ENCODE measurements at places on chromosomes 1 and 21.

GRCh38 chr1:67890857-67891256, 57.6 kb upstream of the GNG12 start:
- peak; percentile 80 for ATAC-seq

- peak; percentile 31 for ATAC-seq
Observed at GRCh38 chr1:164754088-164754600, 195.2 kb downstream of the PBX1 start.

- ATAC-seq = peak; percentile 50
Observed at GRCh38 chr1:89519779-89520358, 4.8 kb upstream of the LRRC8B start.

GRCh38 chr1:3609769-3610526, 1.4 kb downstream of the MEGF6 start:
- no peak for ATAC-seq

GRCh38 chr1:181083842-181084605, 4.5 kb upstream of the IER5 start:
- peak; percentile 42 for ATAC-seq

DNA sequence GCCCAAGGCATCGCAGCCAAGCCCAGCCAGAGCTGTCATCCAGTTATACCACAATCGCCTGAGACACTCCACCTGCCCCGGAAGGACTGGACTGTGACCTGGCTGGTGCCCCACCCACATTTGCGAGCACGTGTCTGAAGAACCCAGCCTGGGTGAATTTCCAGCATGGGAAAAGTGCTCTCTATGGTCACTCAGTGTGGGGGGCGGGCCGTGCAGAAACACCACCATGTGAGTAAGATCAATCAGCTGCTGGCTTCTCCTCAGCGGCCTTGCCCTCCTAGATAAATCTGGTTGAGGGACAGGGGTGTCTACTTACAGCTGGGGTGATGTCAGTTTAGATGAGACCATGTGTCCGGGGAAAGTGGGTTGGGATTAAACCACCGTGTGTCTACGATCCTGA, 44.8 kb downstream of the URB1 start:
- peak; percentile 19 for ATAC-seq

DNA sequence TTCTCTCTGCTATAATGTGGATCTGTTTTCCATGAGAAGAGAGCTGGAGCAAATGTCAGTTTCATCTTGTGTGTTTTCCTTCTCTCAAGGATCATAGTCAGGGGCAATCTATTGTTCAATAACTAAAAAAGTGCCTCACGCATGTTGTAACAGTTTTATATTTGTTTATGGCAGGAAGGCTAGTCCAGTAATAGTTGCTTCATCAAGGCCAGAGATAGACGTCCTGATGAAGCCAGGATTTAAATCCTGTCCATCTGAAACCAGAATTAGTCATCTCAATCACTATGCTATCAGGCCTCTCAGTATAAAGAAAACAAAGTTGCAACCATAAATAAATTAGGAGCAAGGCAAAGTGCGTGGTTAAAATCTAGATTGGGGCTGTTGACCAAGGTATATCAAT, 30.2 kb upstream of the DUSP10 start:
- ATAC-seq = no peak

DNA sequence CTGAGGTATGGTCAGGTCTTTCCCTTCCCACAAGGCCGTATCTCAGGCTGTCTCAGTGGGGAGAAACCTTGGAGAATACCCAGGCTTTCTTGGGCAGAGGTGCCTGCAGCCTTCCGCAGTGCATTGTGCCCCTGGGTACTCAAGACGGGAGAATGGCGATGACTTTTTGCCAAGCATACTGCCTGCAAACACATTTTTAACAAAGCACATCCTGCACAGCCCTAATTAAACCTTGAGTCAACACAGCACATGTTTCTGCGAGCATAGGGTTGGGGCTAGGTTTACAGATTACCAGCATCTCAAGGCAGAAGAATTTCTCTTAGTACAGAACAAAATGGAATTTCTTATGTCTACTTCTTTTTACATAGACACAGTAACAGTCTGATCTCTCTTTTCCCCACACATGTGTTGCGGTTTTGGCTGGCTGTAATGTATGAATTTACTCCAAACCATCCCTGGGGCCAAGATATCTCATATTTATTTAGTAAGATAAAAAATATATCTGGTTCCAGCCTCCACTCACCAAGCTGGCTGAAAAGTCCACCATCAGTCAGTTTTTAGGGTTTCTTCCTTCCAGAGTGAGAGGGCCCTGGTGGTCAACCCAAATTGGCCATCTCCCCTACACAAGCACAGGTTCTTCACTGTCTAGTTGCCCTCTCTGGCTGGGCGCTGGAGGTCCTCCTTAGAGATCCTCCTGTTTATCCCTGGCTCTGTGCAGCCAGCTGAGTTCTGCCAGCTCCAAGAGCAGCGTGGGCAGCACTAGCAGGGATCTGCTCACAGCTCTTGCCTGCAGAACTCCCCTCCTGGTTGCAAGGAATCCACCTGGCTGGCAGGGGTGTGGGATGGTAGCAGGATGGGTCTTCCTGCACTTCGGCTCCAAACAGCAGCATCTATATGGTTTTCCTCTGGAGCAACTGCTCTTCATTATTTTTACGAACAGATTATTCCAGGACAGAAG, 2.6 kb downstream of the FAAH start:
- ATAC-seq = no peak

DNA sequence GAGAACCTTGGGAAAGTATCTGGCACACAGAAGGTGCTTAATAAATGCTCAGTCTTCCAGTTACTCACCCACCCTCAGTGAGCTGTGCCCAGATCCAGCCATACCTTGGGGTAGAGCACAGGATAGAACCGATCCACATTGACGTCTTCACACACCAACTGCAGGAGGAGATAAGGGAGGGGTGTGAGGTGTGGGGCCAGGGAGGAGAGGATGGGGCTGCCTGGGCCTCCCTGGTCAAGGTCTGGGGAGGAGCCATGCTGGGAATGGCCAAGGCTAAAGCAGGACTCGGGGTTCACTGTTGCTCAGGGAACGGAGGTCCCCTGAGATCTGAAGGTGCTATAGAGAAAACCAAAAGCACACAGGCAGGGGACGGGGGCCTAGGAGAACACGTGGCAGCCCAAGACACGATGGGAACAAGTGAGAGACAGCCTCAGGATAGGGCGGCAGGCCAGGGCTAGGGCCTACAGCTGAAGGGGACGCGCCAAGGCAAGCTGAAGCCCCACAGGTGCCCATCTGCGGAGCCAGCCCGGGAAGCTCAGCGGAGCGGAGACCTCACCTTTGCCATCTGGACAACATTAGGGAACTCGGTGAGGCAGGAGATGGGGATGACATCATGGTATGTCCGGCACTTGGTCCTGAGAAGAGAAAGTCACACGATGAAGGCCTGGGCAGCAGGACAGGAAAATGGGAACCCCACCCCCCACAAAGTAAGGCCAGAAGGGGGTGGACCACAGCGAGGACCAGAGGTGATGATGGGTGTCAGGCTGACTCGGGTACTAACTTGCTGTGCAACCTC, 55.9 kb downstream of the RAP1GAP start:
- no peak for ATAC-seq

DNA sequence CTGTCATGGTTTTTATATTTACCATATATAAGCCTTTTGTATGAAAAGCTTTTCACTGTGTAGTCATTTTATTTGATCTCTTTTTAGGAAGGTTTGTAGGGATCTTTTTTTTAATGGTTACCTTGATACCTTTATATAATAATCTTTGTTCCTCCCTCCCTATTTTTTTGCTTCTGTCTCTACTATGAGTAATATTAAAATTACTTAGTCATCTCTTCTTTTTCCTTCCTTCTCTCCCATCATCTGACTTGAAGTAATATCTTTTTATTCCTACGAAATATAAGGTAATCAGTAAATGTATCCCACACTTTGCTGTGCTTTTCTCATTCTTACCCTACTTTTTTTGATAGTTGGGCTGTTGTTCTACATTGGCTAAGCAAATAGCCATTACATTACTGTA, 161.4 kb downstream of the MAGI3 start:
- no peak for ATAC-seq

DNA sequence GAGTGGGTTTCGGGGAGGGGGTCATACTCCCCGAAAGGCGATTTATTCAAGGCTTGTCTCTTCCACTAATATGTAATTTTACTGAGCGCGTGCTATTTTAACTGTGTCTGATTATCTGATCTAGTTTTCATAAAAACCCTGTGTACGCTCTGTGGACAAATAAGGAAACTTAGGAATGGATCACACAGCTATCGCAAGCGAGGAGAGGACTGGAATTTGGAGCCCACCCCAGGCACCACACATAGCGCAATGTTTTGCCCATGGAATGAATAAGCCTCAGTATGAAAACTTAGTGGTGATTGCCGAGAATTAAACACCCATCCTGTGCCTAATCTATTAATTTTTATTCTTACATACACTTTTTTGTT, 9.8 kb upstream of the RAB42 start:
- ATAC-seq = peak; percentile 2

DNA sequence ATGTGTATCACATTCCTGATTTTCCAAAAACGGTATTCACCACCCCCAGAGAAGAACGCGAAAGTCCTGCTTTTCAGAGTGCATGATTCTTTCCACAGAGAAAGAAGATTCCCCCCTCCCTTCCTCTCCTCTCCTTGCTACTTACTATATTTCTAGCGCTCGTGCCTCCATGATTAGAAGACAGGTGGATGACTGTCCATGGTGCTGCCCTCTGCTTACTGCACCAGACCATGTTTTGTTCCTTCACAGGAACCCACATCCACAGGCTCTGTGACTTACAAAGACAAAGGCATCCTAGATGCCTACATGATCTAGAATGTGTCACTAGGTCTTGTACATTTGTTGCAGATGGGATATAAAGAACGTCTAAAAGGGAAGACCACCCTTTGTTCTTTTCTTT, 49.1 kb upstream of the ZNF648 start:
- no peak for ATAC-seq

- ATAC-seq = no peak
Observed at GRCh38 chr1:176905648-176906047, 258.9 kb downstream of the ASTN1 start.

GRCh38 chr1:223253916-223254315, 110.1 kb downstream of the SUSD4 start:
- ATAC-seq = no peak

DNA sequence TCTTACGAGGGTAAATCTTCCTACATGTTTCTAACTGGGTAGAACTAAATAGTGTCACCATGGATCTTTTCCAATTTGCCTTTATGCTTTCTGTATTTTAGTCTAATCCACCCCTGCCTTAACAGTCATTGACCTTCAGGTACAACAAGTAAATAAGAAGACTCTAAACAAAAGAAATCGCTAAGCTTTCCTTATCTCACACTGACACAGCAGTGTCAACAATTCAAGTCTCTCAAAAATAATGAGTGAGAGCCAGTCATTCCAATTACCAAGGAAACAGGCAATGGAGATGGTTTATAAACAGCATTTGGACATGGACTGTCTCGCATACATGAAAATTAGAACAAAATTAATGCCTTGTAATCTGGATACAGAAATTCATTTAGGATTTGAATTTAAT, 365.8 kb downstream of the VAV3 start:
- no peak for ATAC-seq

DNA sequence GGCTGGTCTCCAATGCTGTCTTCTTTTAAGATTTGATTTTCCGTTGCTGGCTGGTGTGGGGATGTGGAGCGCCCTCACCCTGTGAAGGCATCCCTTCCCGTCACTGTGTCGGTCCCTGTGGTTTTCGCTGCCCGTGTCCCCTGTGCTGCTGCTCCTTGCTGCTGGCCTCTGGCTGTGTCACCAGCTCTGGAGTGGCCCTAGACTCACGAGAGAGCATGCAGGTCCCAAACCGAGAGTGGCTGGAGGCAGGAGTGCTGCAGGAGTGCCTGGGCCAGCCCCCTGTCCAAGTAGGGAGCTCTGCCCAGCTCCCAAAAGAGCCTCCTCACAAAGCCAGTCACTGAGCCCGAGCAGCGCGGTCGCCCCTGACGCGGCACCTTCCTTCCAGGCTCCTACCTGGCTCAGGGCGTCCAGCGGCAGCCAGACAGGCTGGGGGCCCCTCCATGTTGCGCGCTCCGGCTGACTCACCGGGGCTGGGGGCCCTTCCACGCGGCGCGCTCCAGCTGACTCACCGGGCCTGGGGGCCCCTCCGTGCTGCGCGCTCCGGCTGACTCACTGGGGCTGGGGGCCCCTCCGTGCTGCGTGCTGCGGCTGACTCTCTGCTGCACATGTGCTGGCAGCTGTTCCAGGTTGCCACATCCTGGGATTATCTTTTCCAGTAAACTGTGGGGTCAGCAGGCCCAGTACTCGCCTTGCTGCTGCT, 106.7 kb upstream of the COL6A1 start:
- ATAC-seq = peak; percentile 74

- ATAC-seq = no peak
Observed at GRCh38 chr1:54012863-54013262, 5.1 kb downstream of the LDLRAD1 start.

GRCh38 chr21:29264721-29265120, 34.0 kb upstream of the BACH1 start:
- no peak for ATAC-seq

DNA sequence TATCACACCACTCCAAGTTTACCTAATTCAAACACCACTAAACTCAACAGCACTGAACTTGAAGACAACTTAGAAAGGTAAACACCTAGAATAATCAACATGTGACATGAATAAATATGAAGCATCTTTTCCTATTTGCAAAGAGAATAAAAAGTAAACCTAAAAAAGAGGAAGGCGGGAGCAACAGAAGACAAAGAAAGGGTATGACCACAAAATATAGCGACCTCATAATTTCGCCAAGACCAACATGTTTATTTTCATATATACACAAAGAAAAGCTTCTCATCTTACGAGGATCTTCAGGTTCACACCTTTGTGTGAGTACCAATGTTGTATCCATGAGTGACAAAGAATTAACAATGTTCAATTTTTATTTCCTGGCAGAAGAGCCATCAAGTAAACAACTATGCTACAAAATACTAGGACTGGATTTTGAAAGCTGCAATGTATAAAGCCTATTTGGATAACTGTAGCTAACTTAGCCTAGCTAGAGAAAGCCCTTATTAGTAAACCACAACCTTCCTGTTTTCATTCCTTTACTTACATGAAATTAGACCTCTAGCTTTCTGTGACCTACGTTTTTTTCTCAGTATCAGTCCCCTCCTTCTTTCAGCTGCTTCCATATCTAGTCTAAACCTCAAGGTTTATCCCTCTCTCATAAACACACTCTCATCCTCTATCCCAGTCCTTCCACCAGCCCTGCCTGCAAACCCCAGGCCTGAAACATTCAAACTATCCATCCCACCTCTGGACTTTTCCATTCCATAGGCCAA, 21.3 kb upstream of the PHTF1 start:
- no peak for ATAC-seq

Measured in esophagus mucosa (tissue), 1 donor.